ENCODE measurements at places on chromosomes 1 and 21. TPM values are rescaled to one million over a fixed set of nuclear protein-coding genes. Genes with fewer than 3 reads are reported as not detected.

GRCh38 chr1:185938396-185938795 is 204.2 kb downstream of the HMCN1 start:
- no peak for DNase-seq

Gene UBIAD1
- total RNA-seq, result 15.1 TPM

- no peak for DNase-seq
Observed at GRCh38 chr1:33348194-33348593, 27.3 kb upstream of the A3GALT2 start.

Gene A3GALT2
- not detected for total RNA-seq

- DNase-seq, result no peak
Observed at GRCh38 chr1:243269461-243269801, 13.6 kb downstream of the SDCCAG8 start.

GRCh38 chr1:186532466-186532865 is 71.6 kb upstream of the PDC start:
- DNase-seq, result no peak

Data from spinal cord (tissue), 10 donors.